Colonic mucosa (tissue), 4 donors: ENCODE measurements at places on chromosomes 3 and 15.
A peak's percentile ranks its signal among the peaks of the same experiment; 100 is the strongest.

DNA sequence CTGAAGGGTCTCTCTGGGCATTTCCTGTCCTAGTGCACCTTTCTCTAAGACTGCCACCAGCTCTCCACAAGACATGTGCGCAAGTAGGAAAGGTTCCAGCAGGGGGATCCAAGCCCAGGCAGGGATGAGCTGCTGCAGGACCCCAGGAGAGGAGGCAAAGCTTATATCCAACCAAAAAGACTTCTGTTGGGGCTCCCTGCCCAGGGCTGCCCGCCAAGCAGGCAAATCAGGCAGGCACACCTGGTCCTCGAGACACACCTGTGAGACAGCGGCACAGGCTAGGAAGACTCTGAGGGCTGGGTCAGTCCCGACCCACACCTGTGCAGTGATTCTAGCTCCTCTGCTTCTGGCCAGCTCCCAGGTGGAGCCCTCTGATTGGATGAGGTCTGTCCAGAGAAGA is 80.6 kb downstream of the MYLK start:
- peak; percentile 45 for DNase-seq

- DNase-seq = no peak
These were observed 33.3 kb upstream of the RPN1 start for GRCh38 chr3:128683957-128684356.

DNA sequence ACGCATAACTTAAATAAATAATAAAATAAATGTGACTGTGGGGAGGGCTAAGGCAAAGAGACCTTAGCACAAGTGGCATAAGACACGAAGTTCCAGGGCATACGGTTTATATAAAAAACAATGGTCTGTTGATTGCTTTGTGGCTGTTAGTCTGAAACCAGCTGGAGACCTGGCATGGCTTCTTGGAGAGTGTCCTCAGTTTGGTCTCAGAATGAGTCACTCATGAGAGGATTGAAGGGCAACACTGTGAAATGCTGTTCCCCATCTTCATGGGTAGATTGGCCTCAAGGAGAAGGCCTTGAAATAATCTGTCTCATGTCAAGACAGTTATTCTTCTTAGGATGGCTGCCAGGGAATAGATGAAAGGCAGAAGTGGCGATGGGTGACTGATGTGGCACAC is 62.2 kb downstream of the SOX2 start:
- no peak for DNase-seq

GRCh38 chr15:36809380-36809779 is 230.0 kb downstream of the CDIN1 start:
- no peak for DNase-seq
